ENCODE measurements at places on chromosomes 13 and 19. TPM values are rescaled to one million over a fixed set of nuclear protein-coding genes. Genes with fewer than 3 reads are reported as not detected.

ELSPBP1 gene
- total RNA-seq: not detected

ZNF223 gene
- 2.5 TPM for total RNA-seq

COL5A3 gene
- total RNA-seq: 4.2 TPM

ZNF850 gene
- total RNA-seq: 0.36 TPM

ERCC1 gene
- total RNA-seq: 148 TPM

ZNF442 gene
- total RNA-seq: not detected

INAFM1 gene
- 8.8 TPM for total RNA-seq

SULT2A1 gene
- total RNA-seq: not detected
